ENCODE measurements at places on chromosomes 4 and X.

- DNase-seq = peak; percentile 1
These were observed 1240.2 kb downstream of the FAM133A start for GRCh38 chrX:94914235-94914634.

DNA sequence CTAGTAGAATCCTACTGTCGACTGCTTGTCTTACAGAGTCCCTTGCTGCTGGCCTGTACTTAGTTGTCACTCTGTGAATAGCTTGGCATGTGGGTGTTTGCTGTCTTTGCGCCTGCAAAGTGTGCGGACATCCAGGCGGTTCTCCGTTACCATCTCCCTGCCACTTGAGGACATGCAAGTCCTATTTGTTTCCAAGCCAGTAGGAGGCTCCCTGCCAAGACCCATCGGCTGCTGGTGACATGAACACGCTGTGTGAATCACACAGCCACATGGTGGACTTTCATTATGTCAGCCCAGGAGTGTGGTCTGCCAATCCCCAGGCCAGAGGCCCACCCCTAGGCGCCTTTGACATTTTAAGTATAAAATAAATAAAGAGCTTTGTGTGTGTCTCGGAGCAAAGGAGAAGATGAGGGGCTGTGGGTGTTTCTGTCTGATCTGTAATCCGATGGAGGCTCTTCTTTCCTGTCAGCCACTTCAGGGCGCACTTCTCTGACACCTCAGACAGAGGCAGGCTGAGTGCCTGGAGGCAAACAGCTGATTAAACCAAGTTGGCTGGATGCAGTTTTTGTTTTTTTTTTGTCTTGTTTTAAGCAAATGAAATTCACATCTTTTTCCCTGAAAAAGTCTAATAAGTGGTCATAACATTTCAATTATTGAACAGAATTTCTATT is 51.5 kb downstream of the ALPK1 start:
- DNase-seq = peak; percentile 54

DNA sequence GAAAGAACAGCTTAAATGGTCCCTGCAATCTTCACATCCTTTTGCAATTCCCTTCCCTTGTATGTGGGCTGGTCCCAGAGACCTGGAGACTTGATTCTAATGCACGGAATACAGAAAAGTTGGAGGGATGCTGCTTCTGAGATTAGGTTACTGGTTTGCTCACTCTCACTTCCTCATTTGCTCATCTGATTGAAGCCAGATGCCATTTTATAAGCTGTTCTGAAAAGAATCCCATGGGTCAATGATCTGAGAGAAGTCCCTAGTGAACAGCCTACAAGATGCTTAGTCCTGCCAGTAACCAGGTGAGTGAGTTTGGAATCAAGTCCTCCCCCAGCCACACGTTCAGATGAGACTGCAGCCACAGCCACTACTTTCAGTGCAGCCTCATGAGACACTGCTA is 35.9 kb downstream of the MAGEA1 start:
- no peak for DNase-seq

DNA sequence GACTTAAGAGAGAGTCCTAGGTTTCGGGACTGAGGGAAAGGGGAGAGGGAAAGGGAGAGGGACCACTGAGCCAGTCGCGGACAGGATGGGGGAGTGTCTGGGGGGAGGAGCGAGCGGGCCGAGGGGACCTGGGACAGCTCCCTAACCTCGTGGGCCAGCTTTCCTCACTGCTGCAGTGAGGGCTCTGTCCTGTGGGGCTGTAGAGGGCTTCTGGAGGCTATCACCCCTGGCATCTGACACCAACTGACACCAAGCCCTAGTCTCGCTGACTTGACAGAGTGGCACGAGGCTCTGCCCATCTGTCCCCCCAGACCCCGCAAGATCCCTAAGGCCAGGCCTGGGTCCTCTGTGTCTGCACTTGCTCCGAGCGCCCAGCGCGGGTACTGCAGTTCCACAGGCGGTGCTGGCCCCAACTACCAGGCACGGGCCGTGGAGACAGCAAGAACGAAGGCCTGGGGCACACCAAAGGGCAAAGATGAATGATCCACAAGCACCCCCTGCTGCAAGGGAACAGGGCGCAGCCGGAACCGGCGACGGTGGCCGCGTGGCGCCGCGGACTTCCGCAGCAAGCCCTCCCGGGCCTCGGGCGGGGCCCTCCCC is 465 bp downstream of the HAUS7 start:
- DNase-seq = peak; percentile 44

DNA sequence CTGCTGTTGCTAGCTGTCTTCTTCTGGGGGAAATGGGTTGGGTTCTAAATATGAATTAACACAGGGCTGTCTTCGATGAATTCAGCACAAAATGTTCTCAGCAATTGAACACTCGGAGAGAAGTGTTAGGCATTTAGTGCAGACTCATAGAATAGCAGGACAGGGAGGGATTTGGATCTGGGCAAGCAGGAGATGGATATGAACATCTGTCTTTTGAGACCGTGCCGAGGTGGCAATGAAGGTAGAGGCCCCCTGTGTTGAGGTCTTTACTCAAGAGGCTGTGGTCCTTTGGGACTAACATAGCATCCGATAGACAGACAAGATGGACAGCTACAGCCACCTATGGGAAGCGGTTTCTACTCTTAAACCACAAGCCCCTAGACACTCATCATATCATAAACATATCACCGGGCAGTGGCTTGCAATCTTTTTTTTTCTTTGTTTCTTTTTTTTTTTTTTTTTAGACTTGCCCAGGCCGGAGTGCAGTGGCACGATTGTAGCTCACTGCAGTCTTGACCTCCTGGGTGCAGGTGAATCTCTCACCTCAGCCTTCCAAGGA is 6.7 kb downstream of the CD99 start:
- no peak for DNase-seq

DNA sequence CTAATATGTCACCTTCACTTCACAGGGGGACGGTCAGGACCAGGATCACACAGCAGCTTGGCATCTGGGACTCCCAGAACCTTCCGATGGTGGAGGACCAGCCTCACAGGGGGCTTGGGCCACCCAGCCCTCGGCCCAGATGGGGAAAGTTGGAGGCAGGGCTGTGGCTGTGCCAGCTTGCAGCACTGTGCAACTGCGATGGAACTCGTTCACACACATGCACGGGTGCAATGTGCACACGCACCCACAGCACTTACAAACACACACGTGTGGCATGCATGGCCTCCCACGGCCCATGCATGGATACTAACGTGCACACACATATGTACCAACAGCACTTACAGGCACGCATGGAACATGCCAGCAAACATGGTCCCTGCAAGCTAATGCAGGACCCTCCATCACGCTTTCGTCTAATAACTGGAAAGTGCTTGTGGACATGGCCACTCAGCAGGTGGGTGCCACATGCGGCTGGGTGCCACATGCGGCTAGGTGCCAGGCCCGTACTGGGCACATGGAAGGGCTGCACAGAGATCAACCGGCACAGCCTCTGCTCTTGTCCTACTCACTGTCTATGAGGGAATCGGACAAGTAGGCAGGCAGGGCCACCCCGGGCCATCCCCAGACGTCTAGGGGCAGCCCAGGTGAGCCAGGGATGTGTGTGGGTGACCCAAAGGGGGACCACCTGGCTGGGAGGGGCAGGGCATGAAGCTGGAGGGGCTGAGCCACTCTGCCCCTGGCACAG is 63.2 kb downstream of the ADRA2C start:
- DNase-seq = no peak

DNA sequence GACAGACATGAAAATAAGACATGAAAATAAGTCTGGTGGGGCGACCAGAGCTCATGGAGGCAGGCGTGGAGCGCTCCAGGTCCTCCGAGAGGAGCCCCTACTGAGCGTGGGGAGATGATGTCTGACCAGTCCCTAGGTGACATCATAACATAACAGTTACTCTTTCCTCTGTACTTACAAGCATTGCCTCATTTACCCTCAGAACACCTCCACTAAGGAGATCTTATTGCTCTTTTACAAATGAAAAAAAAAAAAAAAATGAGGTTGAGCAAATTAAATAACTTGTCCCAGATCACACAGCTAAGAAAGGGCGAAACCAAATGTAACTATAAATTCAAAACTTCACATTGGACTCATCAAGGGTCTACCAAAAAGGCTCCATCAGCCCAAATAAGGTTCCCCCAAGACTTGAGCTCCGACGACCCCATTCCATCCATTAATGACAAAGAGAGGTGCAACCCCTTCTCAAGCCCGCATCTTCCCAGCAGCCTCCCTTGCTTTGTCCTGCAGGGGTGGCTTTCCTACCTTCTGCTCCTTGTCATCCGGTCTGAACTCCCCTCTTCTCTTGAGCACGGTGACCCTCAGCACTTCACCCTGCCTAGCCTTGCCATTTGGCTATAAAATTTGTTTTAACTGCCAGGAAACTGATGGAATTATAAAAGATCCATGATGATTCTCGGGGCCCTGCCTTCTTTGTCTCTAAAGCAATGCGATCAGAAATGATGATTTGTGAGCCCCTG is 246.7 kb downstream of the DHX15 start:
- DNase-seq = no peak

- no peak for DNase-seq
These were observed 91.0 kb downstream of the SHROOM4 start for GRCh38 chrX:50723006-50723405.

- DNase-seq = no peak
These were observed 15.0 kb upstream of the XAGE2 start for GRCh38 chrX:52353838-52354237.

GRCh38 chrX:17475449-17476217 is 100.6 kb downstream of the NHS start:
- peak; percentile 47 for DNase-seq

All from spinal cord (tissue), 10 donors.